Activated CD4-positive, alpha-beta T cell treated with anti-CD3 and anti-CD28 coated beads, Interleukin-2, amount 10 ng/mL, durations not matched to agents 24 days and 14 days (primary cell): ENCODE measurements at places on chromosomes 12 and 14. TPM values are rescaled to one million over a fixed set of nuclear protein-coding genes. Genes with fewer than 3 reads are reported as not detected.

GLTP gene
- total RNA-seq, result 27.9 and 28.2 TPM in 2 replicates

RNASE7 gene
- total RNA-seq, result not detected in 2 replicates

TAS2R8 gene
- not detected in 2 replicates for total RNA-seq

ACSS3 gene
- not detected in 2 replicates for total RNA-seq

CEBPE gene
- total RNA-seq, result 0.35 TPM in 1 of 2 replicates, not detected in the other

SLC17A8 gene
- not detected in 2 replicates for total RNA-seq

PPP4R4 gene
- 2.7 and 3.1 TPM in 2 replicates for total RNA-seq

KLRC2 gene
- total RNA-seq, result not detected in 2 replicates
